ENCODE measurements at places on chromosomes 7 and 10. TPM values are rescaled to one million over a fixed set of nuclear protein-coding genes. Genes with fewer than 3 reads are reported as not detected.

Gene ATG9B
- total RNA-seq = 3.9 TPM

Gene FFAR4
- total RNA-seq = 0.18 TPM

Gene CALHM1
- not detected for total RNA-seq

Gene FBH1
- 46.7 TPM for total RNA-seq

Gene NKX2-3
- total RNA-seq = not detected

Gene GSAP
- total RNA-seq = 14.2 TPM

Gene ZNF503
- total RNA-seq = 1.2 TPM

Gene ZNF488
- 2.9 TPM for total RNA-seq

Gene MBL2
- total RNA-seq = not detected

Gene LMOD2
- 0.18 TPM for total RNA-seq

Gene ZNF775
- 8.2 TPM for total RNA-seq

Gene NOD1
- 4.7 TPM for total RNA-seq

Gene IKZF1
- total RNA-seq = 2.4 TPM

Gene SPDYE1
- 0.09 TPM for total RNA-seq

Gene CPN1
- not detected for total RNA-seq

Gene CALCR
- total RNA-seq = 0.45 TPM

Gene WNT16
- total RNA-seq = 6.3 TPM

Gene SLC29A3
- 3.2 TPM for total RNA-seq

Gene DLD
- total RNA-seq = 70.8 TPM

Gene PDSS1
- total RNA-seq = 15.6 TPM

Gene PNLIP
- total RNA-seq = not detected

Gene OR2A1
- not detected for total RNA-seq

Gene GRM3
- total RNA-seq = 74.5 TPM

Gene ASCC1
- 35.2 TPM for total RNA-seq

Gene TFPI2
- total RNA-seq = 1.4 TPM

Gene NPTX2
- total RNA-seq = 41.8 TPM

Gene SLC13A1
- total RNA-seq = not detected

Gene RNF32
- 1.4 TPM for total RNA-seq
